Endodermal cell (in vitro differentiated cells): ENCODE measurements at places on chromosomes 6 and 20. TPM values are rescaled to one million over a fixed set of nuclear protein-coding genes. Genes with fewer than 3 reads are reported as not detected.

The TAP2 gene
- total RNA-seq: 1.2 to 3.4 TPM (median 2.3 TPM) in 3 replicates

The CST7 gene
- not detected in 3 replicates for total RNA-seq

The TMEM14A gene
- total RNA-seq: 12.6 and 13.7 TPM in 2 replicates

GRCh38 chr6:70398783-70399728 lies 14.3 kb upstream of the FAM135A start:
- no peaks in the 10 kb centered on the region for H3K4me1 ChIP-seq
- H3K4me3 ChIP-seq: no peak overlapping the region
- H3K27ac ChIP-seq: no peak overlapping the region
- peaks cover 4% of the 10 kb centered on the region for H3K27me3 ChIP-seq
- no peak for DNase-seq

DNA sequence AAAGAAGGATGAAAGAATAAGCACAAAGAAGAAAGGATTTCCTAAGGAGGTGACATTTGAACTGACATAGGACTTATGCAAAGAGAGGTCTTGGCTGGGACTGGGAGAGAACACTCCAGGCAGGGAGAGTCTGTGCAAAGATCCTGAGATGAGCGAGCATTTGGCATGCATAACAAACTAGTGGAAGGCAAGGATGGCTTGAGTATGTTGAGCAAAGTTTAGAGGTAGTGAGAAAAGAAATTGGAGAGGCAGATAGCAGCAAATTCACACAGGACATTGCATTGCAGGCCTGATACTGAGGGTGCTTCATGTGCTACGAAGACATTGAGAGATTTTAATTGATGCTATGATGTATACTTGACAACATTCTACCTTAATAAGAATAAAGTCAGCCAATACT lies 237.8 kb downstream of the ZNF217 start:
- H3K27me3 ChIP-seq: no peaks in the 10 kb centered on the region
- no peak overlapping the region for H3K4me3 ChIP-seq
- no peaks in the 10 kb centered on the region for H3K36me3 ChIP-seq
- no peaks in the 10 kb centered on the region for H3K4me1 ChIP-seq
